ELF-1 (cell line): ENCODE measurements at places on chromosomes 4 and X.

- DNase-seq: peak; percentile 76
Measured at GRCh38 chrX:135740681-135741149, 27.3 kb downstream of the CT45A1 start.

DNA sequence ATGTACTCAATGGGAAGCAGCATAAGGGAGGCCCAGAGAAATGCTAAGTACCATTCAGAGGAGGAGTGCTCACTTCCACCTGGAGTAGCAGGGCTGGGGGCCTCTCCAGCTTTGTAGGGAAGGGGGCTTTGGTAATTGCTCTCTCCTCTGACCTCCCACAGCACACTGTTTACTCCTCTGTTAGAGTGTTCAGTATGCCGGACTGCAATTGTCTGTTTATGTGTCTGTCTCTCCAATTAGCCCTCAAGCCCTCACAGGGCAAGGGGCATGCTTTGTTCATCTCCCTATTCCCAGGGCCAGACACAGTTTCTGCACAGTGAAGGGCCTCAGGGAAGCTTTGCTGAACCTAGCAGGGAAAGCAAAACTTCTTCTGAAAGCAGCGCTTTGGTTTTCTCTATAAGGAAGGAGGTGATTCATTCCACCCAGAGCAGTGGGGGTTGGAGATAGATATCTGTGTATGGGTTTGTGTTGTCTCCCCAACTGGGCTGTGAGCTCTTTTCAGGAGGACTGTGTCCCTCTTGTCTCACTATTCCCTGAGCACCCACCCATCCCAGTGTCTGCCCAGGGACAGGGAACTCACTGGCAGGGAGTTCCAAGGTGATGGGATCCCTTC, 50.0 kb upstream of the VMA21 start:
- peak; percentile 83 for DNase-seq

- DNase-seq: no peak
Measured at GRCh38 chr4:145939856-145940255, 1.2 kb upstream of the ZNF827 start.

- DNase-seq: no peak
Measured at GRCh38 chr4:85154591-85154990, 188.1 kb upstream of the WDFY3 start.

GRCh38 chr4:32826169-32826568, 2106.0 kb downstream of the PCDH7 start:
- DNase-seq: no peak

DNA sequence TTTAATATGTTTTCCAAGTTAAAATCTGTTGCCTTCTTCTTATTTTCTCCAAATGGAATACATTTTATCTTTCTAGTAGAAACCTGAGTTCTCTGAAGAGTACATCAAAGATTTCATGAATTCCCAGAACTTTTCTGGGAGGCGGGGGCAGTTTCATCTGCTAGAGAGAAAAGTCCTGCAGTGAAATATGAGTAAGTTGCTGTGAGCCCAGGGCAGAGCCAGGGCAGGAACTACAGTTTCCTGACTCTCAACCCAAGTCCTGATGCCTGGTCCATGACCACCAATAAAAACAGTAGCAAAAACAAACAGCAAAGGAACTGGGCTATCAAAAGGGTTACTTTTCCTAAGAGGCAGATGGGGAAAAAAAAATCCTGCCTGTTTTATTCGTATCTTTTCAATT, 239.4 kb upstream of the CTSO start:
- DNase-seq: no peak

- DNase-seq: no peak
Measured at GRCh38 chr4:179768996-179769395, 2326.8 kb upstream of the AGA start.

- no peak for DNase-seq
Measured at GRCh38 chr4:47155919-47156318, 124.6 kb downstream of the GABRB1 start.

DNA sequence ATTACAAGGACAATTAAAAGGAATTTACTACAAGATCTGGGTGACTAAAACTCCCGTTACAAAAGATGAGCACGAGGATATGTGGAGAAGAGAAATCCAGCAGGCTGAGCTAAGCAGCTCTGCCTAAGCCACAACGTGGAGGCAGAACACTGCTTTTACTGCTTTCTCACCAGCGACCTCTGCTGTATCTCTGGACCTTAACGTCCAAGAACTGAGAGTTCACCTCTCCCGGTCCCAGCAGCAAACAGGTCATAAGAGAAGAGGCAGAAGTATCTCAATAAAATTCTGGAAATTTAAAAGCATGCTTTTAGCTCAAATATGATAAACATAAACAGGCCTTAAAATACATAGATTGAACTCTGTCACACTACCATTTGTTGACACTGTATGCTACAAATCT, 81.0 kb downstream of the ADGRA3 start:
- DNase-seq: peak; percentile 60

DNA sequence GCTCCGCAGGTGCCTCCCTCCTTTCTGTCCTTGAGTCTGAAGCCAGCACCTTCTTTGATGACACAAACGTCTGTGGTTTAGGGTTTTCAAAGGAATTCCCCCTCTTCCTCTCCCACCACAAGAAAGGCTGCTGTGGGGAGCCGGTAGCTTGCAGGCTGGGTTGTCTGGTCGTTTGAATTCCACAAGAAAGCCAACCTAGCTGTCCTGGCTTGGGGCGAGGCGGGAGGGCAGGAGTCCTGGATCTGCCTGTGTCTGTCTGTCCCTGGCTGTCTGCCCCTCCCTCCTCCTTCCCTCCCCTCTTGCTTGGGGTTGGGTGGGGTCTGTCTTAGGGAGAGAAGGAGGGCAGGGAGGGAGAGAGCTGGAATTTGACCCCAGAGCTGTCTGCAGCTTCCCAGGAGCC, 56.3 kb downstream of the SHROOM2 start:
- peak; percentile 97 for DNase-seq

DNA sequence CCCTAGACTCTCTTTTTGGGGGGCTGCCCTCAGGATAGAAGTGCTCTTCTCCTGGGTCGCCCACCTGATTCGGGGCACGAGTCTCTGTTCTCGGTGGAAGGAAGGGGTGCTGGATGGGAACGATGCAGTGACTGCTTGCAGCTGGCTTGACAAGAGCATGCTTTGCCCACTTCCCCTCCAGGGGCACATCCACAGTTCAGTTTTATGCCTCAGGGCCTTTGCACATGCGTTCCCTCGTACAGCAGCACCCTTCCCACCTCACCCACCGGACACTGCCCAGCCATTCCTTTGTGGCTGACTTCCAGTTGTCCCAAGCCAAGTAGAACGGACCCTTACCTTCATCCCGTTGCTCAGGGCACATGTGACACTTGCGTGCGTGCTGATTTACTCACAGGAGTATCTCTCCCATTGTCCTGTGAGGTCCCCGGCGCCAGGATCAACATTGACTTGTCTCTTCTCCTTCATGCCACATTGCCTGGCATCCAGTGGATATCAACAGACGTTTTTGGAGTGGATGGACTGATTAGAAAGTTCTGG, 60.0 kb downstream of the C4orf50 start:
- no peak for DNase-seq

DNA sequence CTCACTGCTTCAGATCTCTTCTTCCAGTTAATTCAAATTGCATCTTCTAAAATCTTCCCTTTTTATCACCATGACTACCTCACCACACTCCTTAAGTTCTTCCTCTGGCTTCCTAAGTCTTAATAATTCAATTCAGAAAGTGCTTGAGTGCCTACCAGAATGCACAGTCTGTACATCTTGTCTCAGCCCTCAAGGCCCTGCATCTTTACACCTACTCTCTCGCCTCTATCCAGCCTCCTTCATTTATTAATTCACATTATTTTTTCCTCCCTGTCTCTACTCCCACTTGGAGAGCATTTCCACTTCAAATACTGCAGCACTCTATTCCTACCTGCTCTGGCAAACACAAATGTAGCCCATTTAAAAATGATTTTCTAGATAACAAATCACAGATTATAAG, 90.5 kb downstream of the MAPK10 start:
- DNase-seq: no peak

GRCh38 chr4:130203571-130203970, 1107.6 kb downstream of the C4orf33 start:
- DNase-seq: no peak

DNA sequence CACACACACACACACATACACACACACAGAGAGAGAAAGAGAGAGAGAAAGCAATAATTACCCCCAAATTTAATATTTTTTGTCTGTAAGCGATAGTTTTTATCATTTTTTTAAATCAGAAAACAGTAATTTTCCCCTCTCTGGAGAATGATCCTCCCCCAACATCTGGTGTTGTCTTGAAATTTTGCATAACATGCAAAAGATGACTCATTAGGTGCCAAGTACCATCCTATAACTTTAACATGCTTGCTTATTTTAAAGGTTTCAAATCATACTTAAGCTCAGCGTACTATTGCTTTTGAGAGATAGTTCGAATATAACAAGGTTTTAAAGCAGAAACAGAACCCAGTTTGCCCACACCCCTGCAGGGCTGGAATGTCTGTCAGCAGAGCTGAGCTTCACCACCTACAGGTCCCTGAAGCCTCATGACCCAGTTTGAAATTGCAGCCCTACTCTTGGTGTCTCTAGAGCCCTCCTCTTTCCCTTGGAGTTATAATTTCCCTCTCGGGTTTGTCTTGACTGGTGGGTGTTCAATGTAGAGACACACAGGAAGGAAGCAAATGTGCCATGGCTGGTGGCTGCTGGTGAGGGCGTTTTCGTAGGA, 175.0 kb upstream of the HS3ST1 start:
- DNase-seq: peak; percentile 2

GRCh38 chr4:82639971-82640370, 78.2 kb upstream of the TMEM150C start:
- DNase-seq: no peak

GRCh38 chr4:165872461-165873297, at the start of gene TLL1:
TLL1 (plus strand) TSS chr4:165873237; CDS start chr4:165873905, 668 bp downstream.
- DNase-seq: peak; percentile 24

- DNase-seq: no peak
Measured at GRCh38 chr4:88189881-88190585, 31.6 kb upstream of the ABCG2 start.

DNA sequence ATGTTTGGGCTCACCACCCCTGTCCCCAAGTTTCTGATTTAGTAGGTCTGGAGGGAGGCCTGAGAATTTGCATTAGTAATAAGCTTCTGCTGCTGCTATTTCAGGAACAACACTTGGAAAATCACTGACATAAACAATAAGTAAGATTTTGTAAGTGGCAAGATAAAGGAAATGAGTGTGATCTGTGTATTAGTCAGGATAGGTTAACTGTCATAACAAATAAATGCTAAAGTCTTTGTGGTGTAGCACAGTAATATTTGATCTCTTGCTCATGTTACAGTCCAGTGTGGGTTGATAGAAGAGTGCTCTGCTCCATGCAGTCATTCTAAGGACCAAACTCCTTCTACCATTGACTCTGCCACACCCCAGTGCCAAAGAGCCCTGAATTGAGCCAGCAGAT, 67.0 kb downstream of the NHS start:
- DNase-seq: no peak

DNA sequence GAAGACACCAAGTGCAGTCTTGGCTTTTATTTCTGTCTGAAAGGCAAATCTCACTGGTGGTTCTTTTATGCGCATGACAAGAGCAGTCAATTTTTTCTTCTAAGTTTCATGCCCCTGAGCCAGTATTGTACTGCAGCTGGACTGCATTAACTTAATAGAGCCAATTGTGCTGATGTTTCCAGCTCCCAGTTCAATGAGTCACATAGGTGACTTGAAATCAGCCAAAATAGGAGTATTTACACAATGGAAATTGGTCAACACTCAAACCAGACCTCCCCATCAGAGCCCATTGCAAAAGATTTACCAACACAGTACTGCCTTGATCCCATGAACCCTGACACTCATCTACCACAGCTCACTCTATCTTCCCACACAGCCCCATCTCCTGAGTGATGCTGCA, 100.3 kb upstream of the GUCY1A1 start:
- DNase-seq: no peak

DNA sequence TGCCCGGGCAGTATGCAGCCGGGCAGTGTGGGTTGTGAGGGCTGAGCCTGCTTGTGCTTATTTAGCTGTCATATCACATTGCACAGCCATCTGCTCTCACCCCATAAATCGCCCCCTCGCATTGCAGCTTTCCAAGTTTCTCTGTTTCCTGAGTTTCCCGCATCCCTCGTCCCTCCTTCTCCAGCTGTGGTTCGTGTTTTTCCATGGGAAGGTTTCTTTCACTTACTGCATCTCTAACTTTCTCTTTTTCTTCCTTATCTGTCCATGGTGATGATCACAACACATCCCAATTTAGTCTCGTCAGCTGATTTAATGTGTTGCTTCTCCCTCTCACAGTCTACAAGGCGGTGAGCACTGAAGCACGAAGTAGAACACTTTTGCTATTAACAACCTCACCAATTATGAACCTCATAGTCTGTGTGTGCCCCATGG, 118.1 kb downstream of the ENPP6 start:
- no peak for DNase-seq

- DNase-seq: peak; percentile 52
Measured at GRCh38 chr4:11424000-11424399, 4.7 kb downstream of the HS3ST1 start.

DNA sequence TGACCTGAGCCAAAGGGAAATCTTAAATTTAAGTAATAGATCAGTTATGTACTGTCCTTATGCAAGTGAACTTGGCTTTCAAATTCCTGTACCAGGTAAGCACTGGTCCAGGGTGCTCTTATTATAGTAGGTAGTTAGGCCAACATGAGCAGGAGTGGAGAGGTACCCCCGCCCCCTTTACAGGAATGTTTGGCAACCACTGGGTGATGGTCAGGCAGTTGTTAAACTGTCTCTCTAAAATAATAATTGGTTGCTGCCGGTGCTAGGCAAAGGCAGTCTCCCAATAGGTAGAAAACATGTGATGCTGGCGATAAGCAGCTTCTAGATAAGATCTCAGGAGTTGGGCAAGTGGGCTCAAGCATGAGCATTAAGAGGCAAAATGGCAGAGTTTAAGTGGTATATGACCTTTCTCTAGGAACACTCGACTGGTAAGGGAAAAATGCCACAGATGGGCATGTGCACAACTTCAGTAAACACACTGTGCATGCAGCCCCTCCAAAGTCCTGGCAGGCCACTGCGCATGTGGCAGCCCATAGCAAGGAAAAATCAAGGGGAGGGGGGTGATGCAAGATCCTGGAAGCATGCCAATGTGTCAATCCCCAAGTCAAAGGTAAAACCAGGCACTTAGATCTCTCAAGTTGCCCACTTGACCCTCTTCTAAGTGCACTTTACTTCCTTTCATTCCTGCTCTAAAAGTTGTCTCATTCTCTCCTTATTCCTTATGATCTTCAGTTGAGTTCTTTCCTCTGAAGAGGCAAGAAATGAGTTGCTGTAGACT, 1239.7 kb downstream of the C4orf33 start:
- DNase-seq: no peak

DNA sequence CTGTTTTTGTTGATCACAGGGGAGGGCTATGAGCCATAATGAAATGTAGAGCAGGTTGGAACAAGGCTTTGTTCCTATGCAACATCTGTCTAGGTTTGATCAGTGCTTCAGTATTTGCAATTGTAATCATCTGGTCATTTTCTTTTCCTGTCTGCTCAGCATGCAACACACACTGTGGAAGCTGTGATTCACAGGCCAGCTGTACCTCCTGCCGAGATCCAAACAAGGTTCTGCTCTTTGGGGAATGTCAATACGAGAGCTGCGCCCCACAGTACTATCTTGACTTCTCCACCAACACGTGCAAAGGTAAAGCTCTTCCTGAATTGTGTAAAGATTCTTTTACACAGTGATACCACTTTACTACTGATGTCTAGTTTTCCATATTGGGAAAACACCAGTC, 181.9 kb upstream of the ANXA3 start:
- peak; percentile 19 for DNase-seq
